ENCODE measurements at places on chromosomes 16 and 17.

DNA sequence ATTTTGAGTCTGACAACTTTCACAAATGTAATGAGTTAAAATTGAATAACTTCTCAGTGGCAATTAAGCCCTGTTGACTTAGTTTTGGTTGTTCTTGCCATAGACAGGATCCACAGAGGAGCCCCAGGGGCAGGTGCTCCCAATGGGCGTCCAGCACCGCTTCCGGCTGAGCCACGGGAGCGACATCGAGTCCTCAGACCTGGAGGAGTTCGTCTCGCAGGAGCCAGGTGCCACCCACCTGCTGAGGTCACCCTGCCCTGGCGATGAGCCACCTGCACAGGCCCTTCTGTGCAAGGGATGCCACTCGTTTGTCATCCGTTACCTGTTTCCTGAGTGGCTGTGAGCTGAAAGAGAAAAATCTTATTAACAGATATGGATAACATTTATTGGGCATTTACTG lies 10.7 kb downstream of the CCDC40 start:
- DNase-seq: no peak

DNA sequence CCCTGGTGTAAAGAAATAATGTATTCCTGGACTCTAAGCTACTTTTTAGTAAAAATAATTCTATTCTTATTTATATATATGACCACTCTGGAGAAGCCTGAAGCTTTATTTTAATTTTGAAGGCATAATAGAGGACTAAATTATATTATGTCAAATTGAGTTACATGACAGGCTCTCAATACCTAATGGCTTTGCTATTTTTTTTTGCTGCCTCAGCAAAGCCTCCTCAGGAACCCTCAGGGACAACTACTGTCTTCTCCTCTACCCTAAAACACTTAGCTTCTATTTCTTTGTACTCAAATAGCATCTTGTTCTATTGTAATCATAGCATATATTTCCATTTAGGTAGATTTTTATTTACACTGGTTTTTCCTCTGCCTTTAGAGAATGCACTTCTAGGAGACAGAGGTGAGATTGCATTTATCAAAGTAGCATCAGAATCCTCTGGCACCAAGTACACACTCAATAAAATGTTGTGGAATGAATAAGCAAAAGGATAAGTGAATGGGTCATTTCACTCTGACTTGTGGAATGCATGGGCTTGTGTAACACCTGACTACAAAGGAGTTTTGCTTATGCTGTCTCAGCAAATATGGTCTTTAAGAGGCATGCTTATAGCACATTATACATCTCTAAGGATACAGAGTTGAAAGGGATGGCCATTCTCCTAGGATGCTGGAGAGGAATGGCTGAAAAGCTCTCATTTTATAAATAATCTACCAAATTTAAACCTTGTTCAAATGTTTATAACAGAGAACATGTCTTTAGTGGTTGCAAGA lies 605.2 kb downstream of the KCNJ2 start:
- DNase-seq: no peak

GRCh38 chr16:72199761-72200337 lies 27.9 kb upstream of the PMFBP1 start:
- no peak for DNase-seq

DNA sequence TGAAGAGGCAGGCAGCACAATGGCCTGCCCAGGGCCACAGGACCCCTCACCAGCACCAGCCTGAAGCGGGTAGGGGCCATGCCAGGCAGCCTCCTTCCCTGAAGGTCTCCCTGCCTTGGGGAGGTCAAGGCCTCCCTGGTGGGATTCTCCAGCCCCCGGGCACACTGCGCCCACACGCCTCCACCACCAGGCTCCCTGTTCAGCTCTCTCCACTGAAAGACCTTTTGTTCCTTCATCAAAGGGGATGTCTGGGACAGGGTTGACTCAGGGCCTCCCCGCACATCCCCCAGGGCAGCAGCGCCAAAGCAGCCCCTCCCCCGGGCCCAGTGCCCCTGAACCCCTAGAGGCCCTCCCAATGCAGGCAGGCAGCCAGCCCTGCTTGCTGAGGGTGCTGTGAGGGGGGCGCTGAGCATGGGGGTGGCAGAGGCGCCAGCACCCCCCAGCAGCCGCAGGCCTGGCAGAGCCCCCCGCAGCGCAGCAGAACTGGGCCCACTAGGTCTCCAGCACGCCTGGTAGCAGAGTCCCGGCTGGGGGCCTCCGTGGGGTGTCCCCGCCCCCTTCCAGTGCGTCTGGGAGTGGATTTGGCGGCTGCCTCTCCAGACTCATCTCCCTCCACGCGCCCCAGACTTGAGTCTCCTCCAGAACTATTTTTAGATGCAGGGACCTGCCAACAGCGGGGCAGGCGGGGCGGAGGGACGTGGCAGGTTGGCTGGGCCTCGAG lies 13.1 kb downstream of the BCAR1 start:
- DNase-seq: no peak

- DNase-seq: no peak
These were observed 41.1 kb upstream of the FAAP100 start for GRCh38 chr17:81593105-81593871.

- DNase-seq: peak; percentile 50
These were observed 201.6 kb upstream of the C17orf78 start for GRCh38 chr17:37174205-37174604.

- DNase-seq: no peak
These were observed 32.5 kb downstream of the MRPS23 start for GRCh38 chr17:57817299-57817698.

- DNase-seq: no peak
These were observed 3.6 kb downstream of the GPS1 start for GRCh38 chr17:82055023-82055964.

DNA sequence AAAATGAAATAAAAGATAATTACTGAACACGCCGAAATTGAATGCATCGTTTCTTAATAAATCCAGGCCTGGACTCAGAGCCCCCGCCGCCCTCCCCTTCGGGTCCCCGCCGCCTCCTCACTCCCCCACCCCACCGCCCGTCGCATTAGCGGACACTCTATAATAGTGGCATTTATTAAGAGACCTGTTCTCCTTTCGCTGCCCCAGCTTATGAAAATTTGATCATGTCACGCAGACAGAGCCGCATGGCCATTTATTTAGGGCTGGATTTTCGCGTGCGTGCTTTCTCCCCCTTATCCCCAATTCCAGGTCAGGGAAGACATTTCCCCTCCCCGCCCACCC lies 6.3 kb upstream of the HOXB2 start:
- no peak for DNase-seq

- DNase-seq: no peak
These were observed 797 bp upstream of the RAB11FIP3 start for GRCh38 chr16:424623-425081.

GRCh38 chr16:56547120-56547948 lies 17.5 kb upstream of the MT4 start:
- no peak for DNase-seq

GRCh38 chr16:80305410-80305809 lies 235.4 kb upstream of the DYNLRB2 start:
- DNase-seq: no peak

DNA sequence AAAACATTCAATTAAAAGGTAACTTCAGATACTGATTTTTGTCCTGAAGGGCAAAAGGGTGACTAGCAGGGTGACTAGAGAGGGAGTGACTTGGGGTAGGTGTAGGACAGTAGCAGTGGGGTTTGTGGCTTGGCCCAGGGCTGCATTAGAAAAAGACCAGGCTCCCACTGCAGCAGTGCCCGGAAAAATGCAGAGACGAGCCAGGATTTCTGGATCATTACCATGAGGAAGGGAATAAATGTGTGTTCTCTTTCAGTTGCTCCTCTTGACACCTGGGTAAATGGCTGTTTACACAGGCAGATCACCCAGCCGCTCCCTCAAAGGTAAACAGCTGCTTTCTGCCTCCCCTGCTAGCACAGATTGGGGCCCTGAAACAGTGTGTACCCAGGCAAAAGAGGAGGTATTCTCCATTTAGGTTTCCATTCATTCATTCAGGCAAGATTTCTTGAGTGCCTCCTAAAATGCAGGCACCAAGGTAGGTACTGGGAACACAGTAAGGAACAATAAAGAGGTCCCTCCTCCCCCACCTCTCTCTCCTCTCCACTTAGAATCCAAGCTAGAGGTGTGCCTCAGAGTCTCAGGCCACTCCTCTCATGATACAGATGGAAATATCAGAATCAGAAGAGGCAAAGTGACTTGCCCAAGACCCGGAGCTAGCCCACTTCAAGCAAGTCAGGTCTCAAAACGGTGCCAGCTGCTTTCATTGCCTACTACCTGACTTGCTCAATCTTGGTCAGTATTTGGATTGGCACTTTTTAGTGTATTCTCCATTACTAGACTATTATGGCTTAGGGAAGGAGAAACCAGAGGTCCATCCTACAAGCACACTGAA lies 15.2 kb upstream of the TOX3 start:
- DNase-seq: no peak

DNA sequence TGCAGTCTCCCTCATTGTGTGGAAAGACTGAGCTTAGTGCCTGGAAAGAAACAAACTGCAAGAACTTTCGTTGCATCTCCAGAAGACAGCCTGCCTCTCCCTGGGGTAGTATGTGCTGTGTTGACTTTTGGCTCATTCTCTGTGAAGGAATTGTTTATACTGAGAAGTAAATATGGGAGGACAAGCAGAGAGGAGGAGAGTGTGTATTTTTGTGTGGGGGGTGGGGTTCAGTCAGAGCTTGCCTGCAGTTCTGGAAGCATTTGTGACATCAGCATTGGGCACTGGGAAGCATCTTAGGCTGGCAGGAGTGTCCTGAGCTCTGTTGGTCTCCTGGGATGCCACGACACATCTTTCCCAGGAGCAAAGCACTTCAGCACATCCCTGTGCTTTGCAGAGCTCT lies 147.9 kb downstream of the HS3ST3B1 start:
- no peak for DNase-seq

DNA sequence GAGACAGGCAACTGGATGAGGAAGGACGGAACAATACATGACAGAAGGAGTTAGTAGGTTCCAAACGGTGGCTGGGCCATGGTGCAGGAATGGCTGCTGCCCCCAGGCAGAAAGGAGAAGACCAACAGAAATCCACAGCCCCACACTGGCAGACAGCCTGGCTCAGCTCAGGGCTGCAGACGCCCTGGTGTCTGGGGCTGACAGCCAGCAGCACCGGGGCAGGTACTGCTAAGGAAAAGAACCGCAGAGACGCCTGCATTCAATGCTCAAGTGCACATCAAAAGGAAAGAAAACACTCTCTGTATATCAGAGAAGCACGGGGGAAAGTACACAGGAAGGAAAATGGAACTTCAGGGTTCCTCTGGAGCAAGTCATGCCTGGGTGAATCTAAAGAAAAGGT lies 53.4 kb downstream of the GAS7 start:
- no peak for DNase-seq

- no peak for DNase-seq
These were observed 4.8 kb upstream of the MT1X start for GRCh38 chr16:56677474-56677873.

- DNase-seq: no peak
These were observed 349.2 kb upstream of the SALL1 start for GRCh38 chr16:51500306-51500705.

DNA sequence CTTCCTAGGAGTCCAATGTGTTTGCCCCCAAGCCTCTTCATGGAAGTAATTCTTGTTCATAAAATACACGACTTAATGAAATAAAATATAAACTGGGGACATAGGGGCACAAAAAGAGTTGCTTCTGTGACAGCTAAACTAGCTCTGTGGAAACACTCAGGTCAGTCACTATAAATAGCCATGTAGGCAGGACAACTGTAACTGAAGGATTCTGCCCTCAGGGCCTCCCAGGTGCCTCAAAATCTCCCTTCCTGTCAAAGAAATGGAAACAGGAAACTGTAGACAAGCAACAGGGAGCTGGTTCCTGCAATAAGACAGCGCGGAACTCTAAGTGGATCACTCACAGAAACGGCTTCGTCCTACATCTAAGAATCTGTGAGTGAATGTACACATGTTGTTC lies 178.1 kb upstream of the ZFHX3 start:
- DNase-seq: no peak

DNA sequence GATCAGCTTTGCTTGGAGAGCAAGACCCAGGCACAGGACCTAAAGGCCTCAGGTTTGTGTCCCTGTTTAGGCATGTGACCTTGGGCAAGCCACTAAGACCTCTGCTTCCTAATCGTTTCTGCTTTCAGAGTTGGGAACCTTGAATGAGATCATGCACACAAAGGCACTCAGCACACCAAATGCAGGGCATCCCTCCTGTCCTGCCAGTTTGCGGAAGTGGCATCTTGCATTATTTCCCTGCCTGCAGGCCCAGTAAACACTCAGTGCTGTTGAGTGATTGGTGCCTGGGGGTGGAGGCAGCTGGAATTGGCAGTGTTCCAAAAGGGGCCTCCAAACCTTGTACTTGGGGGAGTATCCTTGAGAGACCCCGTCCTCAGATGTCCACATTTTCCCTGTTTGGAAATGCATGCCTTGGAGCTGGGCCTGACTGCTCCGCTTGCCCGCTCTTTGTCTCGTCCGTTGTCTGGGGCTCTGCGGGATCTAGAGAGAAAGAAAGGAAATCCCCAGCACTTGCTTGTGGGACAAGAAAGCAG lies 28.7 kb downstream of the MRM1 start:
- no peak for DNase-seq

DNA sequence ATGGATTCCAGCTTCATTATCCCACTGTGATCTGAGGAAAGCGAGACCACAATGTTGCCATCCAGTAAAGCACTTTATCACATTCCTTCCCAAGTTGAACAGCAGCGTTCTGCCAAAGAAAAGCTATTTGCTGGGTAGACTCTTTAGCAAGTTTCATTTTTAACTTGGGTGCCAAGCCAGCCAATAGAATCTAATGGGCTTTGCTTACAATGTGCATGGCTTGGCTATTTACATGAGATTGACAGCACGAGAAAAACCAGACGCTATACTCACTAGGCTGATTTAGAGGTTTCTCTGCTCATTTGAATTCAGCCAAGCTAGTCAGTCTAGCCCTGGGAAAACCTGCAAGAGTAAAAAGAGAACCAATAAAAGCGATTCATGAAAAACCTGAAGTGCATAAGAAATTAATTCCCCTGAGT lies 108.9 kb downstream of the CDH13 start:
- no peak for DNase-seq

DNA sequence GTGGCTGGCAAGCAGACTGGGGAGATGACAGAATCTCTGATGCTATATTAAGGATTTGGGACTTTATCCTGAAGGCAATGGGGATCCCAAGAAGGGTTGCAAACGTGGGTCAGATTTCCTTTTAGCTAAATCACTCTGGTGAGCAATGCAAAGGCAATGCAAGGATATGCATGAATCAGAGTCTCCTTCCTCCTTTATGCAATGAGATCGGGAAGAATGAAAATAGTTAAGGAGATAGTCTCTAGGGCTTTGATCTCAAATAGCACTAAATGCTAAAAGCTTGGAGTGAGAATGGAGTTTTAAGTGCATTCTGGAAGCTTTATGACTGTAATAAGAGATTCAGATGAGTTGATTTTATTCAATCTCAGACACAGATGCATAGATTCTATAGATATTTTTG lies 27.2 kb upstream of the SHISA9 start:
- DNase-seq: no peak

Data from left kidney (tissue), 8 donors.